ENCODE measurements at places on chromosomes 5 and 9. TPM values are rescaled to one million over a fixed set of nuclear protein-coding genes. Genes with fewer than 3 reads are reported as not detected.
A peak's percentile ranks its signal among the peaks of the same experiment; 100 is the strongest.

GRCh38 chr5:154418344-154418820 is 27.4 kb upstream of the SAP30L start:
- DNase-seq = peak; percentile 70

- no peak for DNase-seq
These were observed 119.0 kb downstream of the ZCCHC7 start for GRCh38 chr9:37239224-37239859.

- DNase-seq = no peak
These were observed 3.1 kb upstream of the STC2 start for GRCh38 chr5:173331287-173331686.

- peak; percentile 24 for DNase-seq
These were observed 249.1 kb downstream of the ENC1 start for GRCh38 chr5:74391410-74391809.

- no peak for DNase-seq
These were observed 88.5 kb upstream of the SMC5 start for GRCh38 chr9:70170151-70170790.

DNA sequence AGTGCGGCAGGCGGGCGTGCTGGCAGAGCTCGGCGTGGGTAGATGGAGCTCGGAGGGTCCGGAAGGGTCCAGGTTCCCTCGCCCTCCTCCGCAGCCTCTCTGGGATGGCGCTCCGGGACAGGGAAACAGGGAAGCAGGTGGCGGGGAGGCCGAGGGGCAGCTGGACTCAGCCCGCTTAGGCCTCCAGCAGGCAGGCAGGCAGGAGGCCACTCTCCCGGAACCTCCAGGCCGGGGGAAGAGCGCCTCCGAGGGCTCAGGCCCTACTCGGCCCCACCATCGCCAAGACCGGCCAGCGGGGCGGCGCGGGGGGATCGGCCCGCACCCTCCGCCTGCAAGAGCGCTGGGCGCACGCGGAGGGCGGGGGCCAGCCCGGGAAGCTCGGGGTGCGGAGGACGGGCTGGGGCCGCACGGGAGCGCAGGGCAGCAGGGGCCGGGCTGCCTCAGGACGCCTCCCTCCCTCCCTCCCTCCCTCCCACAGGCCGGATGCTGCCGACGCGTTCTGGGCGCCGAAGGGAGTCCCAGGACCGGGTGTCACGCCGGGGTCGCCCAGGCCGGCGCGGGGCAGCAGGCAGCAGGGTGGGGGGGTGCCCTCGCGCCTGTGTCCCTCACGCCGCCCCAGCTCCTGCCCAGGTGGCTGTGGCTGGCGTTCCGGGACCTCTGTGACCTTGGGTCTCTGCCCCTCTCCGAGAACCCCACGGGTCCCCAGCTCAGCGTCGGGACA is 977 bp downstream of the MGAT4B start:
- DNase-seq = no peak

Gene CA9
- total RNA-seq = not detected

DNA sequence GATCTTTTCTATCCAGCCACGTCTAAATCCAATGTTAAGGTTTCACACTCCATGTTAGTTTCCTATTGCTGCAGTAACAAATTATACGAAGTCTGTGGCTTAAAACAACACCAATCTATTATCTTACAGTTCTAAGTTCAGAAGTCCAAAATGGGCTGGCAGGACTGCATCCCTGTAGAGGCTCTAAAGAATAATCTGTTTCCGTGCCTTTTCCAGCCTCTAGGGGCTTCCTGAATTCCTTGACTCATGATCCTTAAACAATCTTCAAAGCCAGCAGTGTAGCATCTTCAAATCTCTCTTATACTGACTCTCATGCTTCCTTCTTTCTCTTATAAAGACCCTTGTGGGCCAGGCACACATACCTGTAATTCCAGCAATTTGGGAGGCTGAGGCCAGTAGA is 6.8 kb downstream of the PLGRKT start:
- no peak for DNase-seq

Data from esophagus muscularis mucosa (tissue), 4 donors.